ENCODE measurements at places on chromosomes 5 and 9. TPM values are rescaled to one million over a fixed set of nuclear protein-coding genes. Genes with fewer than 3 reads are reported as not detected.

The HARS2 gene
- polyA plus RNA-seq, result 21.0 TPM

GRCh38 chr5:68319706-68320412, 104.3 kb downstream of the PIK3R1 start:
- DNase-seq, result no peak

The RNF208 gene
- polyA plus RNA-seq, result not detected

DNA sequence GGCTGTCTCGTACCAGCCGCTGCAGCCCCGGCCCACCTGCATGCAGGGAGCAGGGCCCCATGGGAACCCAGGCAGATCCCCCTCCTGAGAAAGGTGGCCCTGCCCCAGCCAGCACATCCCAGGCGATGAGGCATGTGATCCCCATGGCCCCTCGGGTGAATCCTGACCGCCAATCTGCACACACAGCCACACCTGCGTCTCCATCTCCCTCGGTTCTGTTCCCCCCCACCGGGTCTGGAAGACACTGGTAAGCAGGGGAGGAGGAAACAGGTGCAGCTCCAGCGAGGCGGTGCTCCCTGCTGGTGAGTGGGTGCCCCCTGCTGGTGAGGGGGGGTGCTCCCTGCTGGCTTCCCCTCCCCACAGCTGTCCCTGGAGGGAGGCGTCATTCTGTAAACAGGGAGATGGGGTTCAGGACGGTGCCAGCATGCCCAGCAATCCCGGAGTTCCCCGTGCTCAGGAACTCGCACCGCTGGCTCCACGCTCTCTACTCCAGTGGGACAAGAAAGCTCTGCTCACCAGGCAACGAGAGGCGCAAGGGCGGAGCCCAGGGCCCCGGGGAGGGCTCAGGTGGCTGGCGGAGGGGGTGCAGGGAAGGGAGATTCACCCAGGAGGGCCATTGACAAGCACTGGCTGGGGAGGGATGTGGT, 28.4 kb upstream of the SLC12A7 start:
- DNase-seq, result peak; percentile 67

- no peak for DNase-seq
These were observed 116.0 kb downstream of the AUH start for GRCh38 chr9:91245431-91246313.

DNA sequence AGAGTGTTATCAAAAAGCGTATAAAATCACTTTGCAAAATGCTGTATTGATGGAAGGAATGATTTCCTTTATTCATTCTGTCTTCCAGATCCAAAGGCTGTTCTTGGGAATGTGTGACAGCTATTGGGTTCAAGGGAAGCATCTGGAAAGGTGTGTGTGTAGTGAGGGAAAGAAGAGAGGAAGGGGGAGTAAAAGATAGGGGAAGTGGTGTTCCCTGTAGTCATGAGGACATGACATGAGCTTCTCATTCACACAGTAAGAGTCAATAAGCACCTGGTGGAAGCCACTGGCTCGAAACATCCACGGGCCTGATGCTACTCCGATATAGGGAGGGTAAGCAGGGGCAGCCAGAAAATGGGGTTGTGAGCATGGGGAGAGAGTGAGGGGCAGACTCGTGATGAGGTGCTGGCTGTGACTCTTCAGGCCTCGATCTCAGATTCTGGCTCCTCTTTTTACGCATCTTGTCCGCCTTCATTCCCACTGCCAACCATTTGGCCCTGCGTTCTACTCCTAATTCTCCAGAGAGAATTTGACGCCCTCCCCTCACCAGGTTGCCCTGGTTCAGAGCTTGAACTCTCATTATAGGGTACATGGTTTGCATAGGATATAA, 29.1 kb upstream of the HSPA9 start:
- DNase-seq, result no peak

- peak; percentile 71 for DNase-seq
These were observed 438 bp downstream of the SOX30 start for GRCh38 chr5:157651623-157652376.

DNA sequence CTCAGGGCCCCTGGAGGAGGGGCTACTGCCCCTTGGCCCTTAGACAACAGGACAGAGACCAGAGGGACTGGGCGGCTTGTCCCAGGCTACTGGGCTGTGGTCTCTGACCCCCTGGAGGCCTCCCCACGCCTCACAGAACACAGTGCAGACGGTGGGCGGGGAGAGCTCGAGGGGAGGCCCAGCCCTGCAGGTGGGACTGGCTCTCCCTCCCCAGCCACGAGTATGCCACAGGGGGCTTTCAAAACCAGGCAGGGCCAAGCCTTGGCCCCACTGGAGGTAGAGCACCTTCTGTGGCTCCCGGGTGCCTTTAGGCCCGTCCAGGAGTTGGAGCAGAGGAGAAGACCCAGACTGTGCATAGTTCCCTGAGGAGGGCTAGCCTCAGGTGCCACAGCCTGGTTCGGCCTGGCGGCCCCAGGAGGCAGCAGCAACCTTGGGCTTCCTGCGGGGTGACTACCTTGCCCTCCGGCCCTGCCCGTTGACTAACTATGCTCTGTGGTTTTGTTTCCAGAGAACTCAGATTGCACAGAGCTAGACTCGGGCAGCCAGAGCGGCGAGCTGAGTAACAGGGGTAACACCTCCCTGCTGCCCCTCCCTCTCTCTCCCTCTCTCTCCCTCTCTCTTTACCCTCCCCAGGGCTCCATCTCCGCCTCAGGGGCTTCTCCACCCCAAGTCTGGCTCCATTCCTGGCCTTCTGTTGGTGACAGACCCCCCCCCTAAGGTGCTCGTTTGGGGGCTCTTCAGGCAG, 15.5 kb downstream of the CARD19 start:
- no peak for DNase-seq

DNA sequence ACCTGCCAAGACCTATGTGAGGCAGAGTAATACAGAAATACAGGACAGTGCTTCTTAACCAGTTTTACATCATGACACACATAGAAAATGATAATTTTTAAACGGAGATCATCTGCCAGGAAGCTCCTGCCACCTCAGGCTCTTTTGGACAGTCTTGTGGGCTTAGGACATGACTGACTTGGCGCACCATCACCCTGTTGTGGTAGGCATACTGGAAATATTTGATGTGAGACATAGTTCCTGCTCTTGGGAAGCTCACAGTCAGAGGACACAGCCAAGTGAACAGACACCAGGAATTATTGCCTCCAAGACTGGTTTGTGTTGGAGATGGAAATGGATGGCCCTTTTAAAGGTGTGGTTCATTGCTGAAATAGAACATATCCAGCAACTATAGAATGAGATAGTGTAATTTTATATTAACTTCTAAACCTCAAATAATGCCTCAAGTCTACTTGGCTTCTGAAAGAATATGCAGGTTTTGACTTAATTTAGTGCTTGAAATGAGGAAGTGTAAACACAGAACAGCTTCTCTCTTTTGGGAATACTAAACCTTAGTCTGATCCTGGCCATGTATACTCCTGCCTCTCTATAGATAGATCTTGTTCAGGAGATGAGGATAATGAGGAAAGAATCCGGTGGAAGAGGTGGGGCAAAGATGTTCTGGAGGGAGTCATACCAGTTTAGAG, 19.7 kb downstream of the CPEB4 start:
- DNase-seq, result no peak

The HTR1A gene
- polyA plus RNA-seq, result not detected

- no peak for DNase-seq
These were observed 133.4 kb upstream of the GAS1 start for GRCh38 chr9:87080512-87081264.

The RANBP17 gene
- not detected for polyA plus RNA-seq

- no peak for DNase-seq
These were observed 38.9 kb downstream of the PRRC2B start for GRCh38 chr9:131432597-131433301.

- DNase-seq, result no peak
These were observed 59.8 kb upstream of the RNU6ATAC start for GRCh38 chr9:134224127-134224526.

GRCh38 chr5:125004009-125004408, 257.6 kb upstream of the ZNF608 start:
- DNase-seq, result no peak

GRCh38 chr9:136759001-136759400, 958 bp upstream of the LCN8 start:
- no peak for DNase-seq

- DNase-seq, result no peak
These were observed 438.6 kb upstream of the MPDZ start for GRCh38 chr9:13718086-13718485.

Measured in CD8-positive, alpha-beta memory T cell (primary cell).